Stimulated activated CD8-positive, alpha-beta memory T cell treated with anti-CD3 and anti-CD28 coated beads, Interleukin-4, amount 100 ng/mL, for 1 hour (primary cell): ENCODE measurements at places on chromosomes 2 and 18.

DNA sequence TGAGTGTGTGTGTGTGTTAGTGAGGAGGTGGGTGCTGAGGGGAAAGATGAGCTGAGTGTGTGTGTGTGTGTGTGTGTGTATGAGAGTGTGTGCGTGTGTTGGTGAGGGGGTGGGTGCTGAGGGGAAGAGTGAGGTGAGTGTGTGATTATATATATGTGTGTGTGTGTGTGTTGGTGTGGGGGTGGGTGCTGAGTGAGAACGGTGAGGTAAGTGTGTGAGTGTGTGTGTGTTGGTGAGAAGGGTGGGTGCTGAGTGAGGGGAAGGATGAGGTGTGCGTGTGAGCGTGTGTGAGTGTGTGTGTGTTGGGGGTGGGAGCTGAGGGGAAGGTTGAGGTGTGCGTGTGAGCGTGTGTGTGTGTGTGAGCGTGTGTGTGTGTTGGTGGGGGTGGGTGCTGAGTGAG lies 322.0 kb upstream of the NT5C1B start:
- no peak for DNase-seq

DNA sequence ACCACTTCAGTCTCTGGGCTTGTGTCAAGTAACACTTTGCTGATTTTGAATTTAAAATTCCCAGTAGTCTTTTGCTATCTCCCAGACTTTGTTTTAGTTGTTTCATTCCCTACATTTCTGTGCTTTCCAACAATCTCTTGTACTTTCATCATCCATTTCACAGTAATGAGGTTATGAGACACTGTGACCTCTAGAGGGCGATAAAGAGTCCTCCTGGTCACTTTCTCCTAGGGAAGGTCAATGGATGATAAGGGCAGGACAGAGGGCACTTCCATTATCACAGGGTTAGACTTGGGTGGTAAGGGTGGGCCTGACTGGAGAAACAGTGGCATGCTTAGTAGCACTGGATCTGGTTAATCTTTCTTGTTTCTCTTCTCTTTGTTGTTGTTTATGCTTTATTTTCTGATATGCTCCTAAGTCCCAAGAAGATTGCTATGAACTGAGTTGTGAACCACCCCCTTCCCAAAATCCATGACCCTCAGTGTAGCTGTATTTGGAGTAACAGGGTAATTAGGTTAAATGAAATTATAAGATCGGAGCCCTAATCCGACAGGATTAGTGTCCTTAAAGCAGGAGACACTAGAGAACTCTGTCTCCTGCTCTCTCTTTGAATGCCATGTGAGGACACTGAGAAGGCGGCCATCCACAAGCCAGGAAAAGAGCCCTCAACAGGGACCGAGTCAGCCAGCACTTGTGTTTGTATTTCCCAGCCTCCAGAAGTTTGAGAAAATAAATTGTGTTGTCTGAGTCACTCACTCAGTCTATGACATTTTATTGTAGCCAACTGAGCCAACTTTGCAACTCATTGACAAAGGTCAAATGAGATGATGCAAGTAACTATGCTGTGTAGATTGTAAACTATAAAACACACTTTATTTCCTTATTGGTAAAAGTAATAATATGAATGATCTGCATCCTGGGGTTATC lies 779.2 kb downstream of the CNTNAP5 start:
- no peak for DNase-seq

GRCh38 chr18:77320971-77321559 lies 71.4 kb downstream of the GALR1 start:
- no peak for DNase-seq

GRCh38 chr2:231174211-231174651 lies 24.2 kb upstream of the ARMC9 start:
- no peak for DNase-seq

- DNase-seq: no peak
Measured at GRCh38 chr18:42821492-42821891, 294.0 kb downstream of the RIT2 start.

- DNase-seq: no peak
Measured at GRCh38 chr2:128665113-128665512, 346.4 kb upstream of the HS6ST1 start.

DNA sequence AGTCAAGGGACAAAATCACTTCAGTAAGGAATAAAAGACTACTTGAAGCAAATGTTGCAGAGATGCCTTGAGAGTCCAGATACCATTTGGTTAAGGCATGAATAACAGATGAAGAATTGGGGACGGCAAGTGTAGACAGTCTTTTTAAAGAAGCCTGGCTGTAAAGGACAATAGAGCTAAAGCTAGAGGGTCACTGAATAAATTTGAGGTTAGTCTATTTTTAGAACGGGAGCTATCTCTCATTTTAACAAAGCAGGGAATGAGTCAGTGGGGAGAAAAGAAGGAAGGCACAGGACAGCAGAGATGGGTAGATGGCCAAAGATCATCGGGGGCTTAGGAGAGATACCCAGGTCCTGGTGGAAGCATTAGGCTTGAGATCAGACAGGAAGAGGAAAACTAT lies 30.6 kb upstream of the CHN1 start:
- no peak for DNase-seq
